CD4-positive, alpha-beta T cell treated with Interleukin-17A for 4 hours (primary cell): ENCODE measurements at places on chromosomes 2 and 18.

- no peak for DNase-seq
Observed at GRCh38 chr2:43268066-43268953, 41.9 kb upstream of the ZFP36L2 start.

- peak; percentile 8 for DNase-seq
Observed at GRCh38 chr2:190863946-190864345, 16.7 kb upstream of the GLS start.

DNA sequence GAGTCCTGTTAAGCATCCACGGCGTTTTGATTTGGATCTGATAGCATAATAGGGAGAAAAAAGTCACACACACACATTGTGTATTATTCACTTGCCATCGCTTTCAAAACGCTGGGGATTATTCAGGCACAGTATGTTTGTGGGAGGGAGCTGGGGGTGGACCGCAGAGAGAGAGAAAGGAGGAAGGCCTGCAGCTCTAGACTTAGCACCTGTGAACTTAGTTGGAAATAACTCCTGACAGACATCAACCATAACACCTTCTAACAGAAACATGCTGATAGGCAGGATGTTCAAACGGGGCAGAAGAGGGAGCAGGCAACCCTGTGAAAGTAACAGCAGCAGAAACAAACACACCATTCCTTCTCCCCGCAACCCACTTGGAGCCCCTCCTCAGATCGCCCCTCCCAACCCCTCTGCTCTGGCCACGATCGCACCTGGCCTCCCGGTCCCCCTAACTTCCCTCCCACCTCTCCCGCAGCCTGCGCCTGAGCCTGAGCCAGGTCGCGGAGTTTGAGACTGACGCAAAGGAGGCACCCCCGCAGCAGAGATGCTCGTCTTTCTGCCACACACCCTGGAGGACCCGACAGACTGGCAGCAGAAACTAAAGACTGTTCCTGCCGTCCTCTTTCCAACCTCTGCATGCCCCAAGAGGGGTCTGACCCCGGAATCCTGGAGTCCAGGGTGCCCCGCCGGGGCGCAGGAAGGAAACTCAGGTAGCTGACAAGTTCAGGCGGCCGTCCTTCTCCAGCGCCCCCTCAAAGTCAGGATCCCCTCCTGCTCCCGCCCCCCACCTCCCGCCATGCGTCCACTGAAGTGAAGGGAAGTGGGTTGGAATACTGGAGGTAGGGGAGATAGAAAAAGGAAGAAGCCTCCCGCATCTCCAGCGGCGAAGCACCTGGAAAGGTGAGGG is 738 bp downstream of the CHST9 start:
- DNase-seq: no peak

DNA sequence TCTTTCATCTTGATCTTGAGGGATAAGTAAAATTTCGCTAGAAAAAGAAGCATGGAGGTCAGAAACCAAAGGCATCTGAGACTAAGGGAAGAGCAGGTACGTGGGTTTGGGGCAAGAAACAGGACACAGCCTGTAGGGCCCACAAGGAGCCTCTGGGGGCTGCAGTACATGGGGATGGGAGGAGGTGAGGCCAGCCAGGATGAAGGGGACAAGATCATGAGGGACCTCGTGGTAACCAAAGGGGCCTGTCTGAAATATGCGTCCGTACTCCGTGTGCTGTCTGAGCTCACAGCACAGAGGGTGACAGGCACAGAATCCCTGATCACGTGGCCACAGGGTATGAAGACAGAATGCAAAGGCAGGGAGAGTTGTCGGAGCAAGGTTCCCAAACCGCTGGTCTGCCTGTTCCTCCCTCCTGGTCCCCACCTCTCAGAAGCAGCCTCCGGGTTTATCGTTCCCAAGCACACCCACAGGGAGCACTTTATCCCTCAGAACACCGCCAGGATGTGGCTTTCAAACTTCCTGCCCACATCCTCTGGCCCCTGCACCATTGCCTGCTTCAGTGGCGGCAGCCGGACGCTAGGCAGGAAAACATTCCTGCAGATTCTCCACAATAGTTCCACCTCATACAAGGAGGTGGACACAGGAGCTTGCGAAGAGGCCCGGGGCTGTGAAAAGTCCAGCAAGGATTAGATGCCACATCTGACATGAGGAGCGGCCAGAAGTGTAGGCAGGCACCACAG is 12.0 kb downstream of the TMEM163 start:
- DNase-seq: no peak

- no peak for DNase-seq
Observed at GRCh38 chr2:103789381-103790095, 1027.7 kb downstream of the TMEM182 start.

DNA sequence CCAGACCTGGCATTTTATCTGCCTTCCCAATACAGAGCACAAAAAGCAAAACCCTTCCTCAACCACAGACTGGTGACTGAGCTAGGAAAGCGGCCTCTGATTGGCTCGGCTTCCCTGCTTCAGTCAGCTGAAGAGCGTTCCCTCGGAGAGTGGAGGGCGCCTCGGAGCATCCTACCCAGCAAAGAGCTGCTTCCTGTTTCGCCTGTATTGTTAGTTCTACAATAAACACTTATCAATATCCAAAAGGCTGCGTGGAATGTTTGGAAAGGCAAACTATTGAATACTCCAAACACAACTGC is 125.0 kb downstream of the CACNB4 start:
- peak; percentile 4 for DNase-seq

- peak; percentile 47 for DNase-seq
Observed at GRCh38 chr18:63290821-63291200, 28.8 kb downstream of the BCL2 start.

DNA sequence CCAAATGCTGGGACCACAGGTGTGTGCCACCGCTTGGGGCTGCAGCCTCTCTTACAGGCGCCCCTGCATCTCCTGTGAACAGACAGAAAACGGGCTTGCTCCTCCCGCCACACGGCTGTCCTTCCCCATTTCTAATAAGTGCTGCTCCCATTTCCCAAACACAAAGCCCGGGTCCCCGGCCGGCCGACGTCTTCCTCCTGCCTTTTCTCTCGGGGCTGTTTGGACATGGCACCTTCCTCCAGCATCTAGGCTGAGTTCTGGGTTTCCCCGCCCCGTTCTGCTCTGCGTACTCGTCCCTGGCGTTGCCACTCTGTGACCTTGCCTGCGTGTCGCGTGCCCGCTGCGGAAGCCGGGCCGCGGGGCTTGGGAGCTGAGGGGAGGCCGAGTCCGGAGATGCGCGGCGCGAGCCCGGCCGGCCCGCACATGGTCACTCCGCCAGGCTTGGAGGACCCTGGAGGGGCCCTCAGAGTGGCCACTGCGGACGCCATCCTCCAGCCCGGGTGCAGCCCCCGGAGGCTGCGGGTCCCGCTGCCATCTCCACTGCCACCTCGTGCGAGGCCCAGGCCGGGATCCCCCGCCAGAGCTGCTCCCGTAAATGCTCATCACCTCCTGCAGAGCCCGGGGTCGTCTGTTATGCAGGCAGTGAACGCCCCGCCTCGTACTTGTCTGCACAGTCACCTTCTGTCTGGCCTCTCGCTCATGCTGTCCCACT is 26.3 kb downstream of the PRELID3A start:
- no peak for DNase-seq

DNA sequence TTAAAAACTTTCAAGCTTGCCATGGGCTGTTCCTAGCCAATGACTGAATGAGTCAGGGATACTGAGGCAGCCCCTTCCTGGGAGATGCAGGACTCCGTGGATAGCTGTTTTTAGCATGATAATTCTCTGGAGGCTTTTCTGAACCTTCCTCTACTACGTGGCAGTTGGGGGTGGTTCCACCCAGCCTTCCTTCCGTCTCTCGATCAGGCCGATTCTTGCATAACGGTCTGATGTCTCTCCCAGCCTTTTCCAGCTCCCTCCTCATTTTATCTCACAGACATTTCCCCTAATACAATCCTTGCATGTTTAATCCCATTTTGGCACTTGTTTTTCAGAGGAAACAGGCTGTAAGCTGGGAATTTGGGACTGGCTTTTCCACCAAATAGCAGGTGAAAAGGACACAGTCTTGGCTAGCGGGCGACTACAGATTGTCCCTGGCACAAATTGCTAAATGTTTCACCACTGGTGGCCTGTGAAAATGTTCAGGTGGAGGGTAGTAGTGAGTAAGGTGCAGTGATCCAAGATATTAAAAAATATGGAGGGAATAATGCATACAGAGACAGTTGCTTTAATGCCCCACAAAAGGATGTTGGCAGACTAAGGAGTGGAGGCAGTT is 21.0 kb upstream of the CTLA4 start:
- no peak for DNase-seq

- no peak for DNase-seq
Observed at GRCh38 chr18:23538870-23539269, 35.6 kb downstream of the RMC1 start.

- peak; percentile 17 for DNase-seq
Observed at GRCh38 chr2:178072383-178073301, at the start of gene PDE11A. TSS of gene PDE11A (minus strand) at chr2:178072777. CDS start at chr2:178072437, 340 bp downstream.

DNA sequence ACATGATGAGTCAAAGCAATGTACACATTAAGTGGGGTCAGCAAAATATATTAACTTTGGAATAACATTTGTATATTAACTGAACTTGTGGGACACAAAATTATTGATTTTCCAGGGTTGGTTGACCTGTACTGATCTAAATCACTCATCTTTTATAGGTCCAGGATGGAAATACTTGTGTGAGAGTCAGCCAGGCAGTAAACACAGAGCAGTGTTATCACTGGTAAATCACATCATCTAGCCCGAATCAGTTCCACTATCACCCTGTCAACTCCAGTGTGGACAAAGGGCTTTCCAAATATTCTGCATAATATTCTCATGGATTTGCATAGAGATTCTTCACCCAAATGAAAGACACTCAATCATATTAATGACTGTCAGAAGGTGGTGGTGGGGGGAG is 295.7 kb downstream of the LRP1B start:
- DNase-seq: no peak

DNA sequence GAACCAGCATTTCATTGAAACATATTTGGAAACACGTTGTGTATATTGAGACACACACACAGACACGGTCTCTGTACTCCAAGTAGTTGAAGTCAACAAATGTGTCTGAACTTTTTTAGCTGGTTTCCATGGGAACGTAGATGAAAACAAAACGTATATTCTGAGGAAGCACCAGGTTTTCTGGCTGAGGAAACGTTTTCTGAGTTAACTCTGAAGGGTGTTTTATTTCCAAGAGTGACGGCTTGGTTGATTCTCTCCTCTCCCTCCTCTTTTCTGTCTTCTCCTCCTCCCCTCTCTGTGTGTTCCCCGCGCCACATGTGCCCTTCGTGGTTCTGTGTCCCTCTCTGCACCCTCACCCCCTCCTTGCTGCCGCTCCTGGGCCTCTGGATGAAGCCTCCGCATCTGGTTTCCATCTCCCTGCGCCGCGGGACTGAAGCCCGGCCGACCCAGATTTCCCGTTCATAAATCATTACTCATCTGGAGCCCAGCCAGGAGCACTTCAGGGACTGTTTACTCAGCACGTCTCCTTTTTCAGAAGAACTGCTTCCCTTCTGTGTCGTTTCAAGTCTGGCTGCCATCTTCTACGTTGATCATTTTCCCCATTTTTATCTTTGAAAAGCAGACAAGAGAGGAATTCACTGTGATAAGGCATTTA is 122.7 kb downstream of the COL6A3 start:
- peak; percentile 28 for DNase-seq

DNA sequence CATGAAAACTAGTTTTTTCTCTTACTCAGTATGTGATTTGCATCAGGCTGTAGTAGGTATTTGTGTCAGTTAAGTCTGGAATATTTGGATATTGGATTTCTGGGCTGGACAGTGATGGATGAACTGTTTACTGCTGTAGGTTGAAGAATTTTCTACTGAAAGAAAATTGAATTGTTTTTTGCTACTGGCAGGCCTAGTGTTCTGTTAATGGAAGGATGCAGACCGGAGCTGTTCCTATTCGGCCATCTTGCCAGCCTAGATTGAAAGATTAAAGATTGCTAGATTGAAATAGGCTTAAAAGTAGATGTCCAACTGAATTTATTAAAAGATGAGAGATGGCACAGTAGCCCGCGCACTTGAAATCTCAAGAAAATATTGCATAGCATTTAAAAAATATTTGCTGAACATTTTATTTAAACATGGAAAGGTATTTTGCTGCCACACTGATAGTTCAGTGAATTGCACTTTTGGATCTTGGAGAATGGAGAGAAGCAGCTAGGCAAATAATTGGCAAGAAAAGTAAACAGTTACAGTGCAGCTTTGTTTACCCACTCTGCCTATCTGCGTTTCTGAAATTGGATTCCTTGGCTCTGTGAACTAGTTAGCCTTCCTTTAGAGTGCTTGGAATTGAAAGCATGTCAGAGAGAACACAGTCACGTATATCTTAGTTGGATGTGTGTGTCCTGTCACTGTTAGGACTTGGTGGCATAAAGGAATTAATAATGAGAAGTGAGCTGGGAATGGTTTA is 54.1 kb downstream of the EPB41L5 start:
- DNase-seq: no peak

DNA sequence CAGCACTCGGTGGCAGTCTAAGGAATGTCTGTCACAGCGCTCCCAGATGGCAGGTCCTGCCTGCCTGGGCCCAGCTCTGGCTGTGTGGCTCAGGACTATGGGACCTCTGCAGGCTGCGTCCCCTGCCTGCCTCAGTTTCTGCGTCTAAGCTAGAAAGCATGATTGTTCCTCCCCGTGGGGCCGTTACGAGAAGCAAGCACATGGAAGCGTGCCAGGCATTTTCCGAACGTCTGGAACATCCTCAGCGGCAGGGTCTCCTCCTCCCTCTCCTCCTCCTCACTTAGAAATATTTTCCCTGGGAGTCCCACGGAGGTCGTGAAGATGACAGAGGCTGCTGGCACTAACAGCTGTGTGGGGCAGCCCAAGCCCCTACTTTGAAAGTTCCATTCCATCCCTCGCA is 43.3 kb downstream of the LRRFIP1 start:
- DNase-seq: no peak

GRCh38 chr2:8986327-8986976 is 17.0 kb downstream of the MBOAT2 start:
- no peak for DNase-seq

- DNase-seq: no peak
Observed at GRCh38 chr2:51335087-51336058, 303.4 kb upstream of the NRXN1 start.

GRCh38 chr2:115414466-115414865 is 972.0 kb downstream of the DPP10 start:
- DNase-seq: no peak

DNA sequence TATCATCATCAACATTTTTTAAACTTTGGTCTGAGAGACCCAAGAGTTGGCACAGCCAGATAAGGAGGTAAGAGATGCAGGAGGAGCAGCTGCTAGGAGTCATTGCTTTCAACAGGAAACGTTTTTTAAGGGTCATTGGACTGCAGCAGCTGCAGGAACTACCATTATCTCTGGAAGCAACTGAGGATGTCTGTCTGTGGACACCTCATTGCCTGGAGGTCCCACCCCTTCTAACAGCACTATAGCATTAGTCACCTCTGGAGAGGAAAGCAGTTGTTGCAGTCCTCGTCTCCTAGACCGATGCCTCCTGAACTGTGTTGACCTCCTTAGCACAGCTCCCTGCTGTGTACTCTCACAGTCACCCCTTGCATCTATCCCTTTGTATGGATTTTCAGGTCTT is 21.5 kb upstream of the FSHR start:
- DNase-seq: no peak

GRCh38 chr18:50832754-50833153 is 12.9 kb upstream of the MRO start:
- no peak for DNase-seq

GRCh38 chr2:113166187-113166645 is 7.6 kb upstream of the PSD4 start:
- no peak for DNase-seq

- DNase-seq: no peak
Observed at GRCh38 chr2:32496662-32497061, 131.2 kb upstream of the TTC27 start.

- no peak for DNase-seq
Observed at GRCh38 chr2:144026753-144027152, 493.2 kb downstream of the ZEB2 start.

GRCh38 chr2:215579809-215580208 is 143.9 kb upstream of the FN1 start:
- DNase-seq: no peak
